ENCODE measurements at places on chromosomes 5 and 9.

GRCh38 chr9:130433168-130433946 is 11.4 kb upstream of the ASS1 start:
- DNase-seq = peak; percentile 19

DNA sequence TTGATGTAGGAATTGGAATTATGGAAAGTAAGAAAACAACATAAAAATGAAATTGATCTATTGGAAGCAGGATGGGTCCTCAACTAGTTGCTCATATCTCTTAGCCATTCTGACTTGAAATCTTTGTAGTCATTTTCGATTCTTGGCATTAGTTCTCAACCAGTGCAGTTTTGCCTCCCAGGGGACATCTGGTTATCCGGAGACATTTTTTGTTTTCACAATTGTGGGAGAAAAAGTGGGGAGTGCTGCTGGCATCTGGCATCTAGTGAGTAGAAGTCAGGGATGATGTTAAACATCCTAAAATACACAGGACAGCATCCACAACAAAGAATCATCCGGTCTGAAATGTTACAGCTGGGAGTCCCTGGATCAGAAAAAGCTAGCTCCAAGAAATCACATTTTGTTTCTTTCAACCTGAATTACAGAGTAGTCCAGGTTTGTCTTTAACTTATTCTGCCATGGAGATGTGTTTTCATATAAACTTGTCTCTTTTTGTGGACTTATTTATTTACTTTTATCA is 74.9 kb downstream of the FBXL7 start:
- DNase-seq = no peak

- DNase-seq = no peak
Measured at GRCh38 chr5:2861605-2862004, 110.1 kb upstream of the IRX2 start.

DNA sequence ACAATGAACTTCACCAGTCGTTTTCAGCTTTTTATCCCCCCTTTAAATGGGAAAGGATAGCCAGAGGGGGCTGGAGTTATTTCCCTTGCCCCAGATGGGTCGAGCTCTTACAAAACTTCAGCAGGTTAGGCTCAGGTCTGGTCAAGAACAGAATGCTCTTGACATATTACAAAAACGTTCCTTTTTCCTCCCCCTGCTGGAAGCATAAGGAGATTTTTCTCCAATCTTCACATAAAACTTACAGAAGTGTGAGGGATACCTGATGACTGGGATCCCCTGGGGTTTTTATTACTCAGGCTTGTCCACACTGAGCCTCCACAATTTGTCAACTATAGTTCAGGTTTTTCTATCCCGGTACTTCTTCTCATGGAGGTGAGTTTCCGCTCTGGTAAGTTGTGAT is 60.8 kb downstream of the CSF2 start:
- no peak for DNase-seq

GRCh38 chr5:96470785-96471184 is 37.7 kb upstream of the PCSK1 start:
- no peak for DNase-seq

DNA sequence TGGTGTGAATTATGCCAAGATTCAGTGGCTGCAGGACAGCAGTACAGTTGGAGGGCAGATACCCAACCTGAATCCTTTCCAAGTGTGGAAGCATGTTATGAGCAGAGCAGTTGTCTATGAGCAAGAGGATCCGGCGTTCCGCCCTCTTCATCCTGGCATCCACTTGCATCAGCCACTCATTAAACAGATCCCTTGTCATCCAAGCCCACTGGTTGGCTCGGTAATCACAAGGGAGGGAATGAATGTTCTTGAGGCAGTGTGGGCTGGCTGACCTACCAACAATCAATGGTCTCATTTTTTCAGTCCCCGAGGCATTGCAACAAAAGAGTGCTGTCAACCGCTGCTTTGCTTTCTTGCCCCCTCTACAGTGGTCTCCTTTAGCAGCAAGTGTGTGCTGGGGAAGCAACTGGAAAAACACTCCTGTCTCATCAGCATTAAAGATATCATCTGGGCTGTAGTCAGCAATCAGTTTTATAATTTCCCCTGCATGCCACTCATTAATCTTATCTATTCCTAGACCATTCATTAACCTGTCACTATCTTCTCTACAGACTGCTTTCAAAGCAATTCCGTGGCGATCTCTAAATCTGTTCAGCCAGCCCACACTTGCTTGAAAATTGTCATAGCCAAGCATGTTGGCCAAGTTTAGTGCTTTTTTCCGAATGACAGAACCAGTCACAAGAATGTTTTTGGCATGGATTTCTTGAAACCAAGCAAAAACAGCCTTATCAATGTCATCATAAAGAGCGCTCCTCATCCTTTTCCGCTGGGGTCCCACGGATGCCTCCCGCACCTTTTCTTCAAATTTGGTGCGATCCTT is 4.9 kb downstream of the TIGD6 start:
- no peak for DNase-seq

DNA sequence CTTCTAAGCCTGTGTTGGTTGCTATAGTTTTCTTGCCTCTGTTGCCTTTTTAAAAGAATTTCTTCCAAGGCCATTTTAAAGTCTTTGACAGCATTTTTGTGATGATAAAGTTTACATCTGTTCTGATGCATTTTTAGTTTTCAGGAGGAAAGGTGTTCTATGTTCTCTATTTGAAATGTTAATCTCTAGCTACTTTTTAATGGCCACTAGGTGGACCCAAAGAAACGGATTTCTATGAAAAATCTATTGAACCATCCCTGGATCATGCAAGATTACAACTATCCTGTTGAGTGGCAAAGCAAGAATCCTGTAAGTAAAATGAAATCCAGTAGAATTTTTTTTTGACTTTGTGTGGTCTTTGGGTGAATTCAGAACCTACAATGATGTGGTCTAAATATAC is 60.2 kb downstream of the MELK start:
- no peak for DNase-seq

DNA sequence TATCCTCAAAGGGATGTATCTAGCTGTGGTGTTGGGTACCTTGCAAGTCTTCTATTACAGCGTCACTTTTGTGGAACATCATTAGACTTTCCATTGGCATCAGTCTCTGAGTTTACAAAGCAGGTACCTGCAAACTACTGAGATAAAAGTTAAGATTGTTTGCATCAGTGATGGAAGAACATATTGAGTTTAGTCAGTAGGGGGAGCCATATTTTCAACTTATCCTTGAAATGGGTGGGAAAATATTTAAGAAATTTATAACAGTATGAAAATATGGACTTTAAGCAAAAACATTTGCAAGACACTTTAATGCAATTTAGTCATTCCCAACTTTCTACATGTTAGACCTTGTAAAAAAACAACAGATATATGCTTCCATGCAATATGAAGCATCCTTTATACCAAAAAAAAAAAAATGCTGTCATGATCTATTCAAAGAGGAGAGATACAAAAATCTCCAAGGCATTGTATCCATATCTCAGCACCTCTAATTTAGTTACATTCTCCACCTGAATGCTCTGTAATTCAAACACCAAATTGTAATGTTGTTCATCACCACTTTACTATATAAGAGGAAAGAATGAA is 98.6 kb upstream of the ADAMTS19 start:
- DNase-seq = no peak

DNA sequence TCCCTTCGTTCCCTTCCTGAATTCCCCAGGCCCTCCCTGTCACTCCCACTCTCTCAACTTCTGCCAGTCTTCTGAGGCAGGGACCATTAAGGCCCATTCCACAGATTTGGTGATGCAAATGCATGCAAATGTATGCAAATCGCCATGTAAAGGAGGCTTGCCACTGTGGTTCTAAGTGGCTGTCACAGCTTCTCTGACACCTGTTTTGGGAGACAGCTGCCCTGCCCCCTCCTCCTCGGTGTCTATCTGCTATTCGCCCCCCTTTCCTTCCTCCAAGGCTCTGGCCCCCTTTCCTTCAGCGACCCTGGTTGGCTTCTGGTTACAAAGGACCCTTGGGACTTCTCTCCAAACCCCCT is 10.5 kb upstream of the ARAP3 start:
- no peak for DNase-seq

DNA sequence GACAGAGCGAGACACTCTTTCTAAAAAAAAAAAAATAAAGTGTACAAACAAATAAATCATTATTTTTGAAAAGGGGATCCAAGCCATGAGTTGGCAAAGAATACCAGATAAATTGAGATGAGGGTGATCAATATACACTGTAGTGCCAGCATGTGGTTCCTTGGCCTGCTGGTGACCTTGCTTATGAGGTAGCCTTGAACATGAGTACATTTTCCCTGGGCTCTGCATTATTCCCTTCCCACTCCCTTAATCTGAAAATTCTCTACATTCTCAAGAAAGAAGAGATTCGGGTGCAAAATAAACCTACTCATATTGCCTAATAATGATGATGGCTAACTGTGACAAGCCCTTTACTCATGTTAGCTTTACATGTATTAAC is 33.3 kb downstream of the SH3RF2 start:
- DNase-seq = no peak

- no peak for DNase-seq
Measured at GRCh38 chr9:79768194-79768593, 196.4 kb downstream of the TLE4 start.

- DNase-seq = no peak
Measured at GRCh38 chr9:1253064-1253979, 203.2 kb downstream of the DMRT2 start.

- peak; percentile 24 for DNase-seq
Measured at GRCh38 chr9:90881648-90882047, 80.0 kb downstream of the SYK start.

DNA sequence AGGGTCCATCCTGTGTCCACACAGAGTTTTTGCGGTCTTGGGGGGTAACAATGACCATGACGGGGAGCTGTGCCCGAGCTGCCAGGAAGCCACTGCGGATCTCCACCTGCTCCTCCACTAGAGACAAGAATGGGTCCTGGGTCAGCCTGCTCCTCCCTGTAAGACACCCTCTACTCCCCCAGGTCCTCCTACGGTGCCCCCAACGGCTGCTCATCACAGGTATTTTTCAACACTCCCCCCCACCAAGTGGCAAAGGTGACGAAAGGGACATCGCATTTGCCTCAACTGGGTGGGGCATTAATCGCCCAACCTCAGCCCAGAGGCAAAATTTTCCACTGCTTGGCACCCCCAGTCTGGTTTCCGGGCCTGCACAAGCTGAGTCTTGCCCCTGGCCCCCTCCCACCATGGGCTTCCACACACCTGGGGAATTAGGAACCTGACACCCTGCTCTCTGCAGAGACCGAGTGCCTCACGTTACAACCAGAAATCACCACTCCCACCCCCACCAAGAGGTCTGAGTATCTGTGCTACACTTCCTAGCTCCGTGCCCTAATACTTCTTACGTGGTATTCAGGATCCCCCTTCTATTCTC is 9.6 kb downstream of the NOL6 start:
- DNase-seq = no peak

DNA sequence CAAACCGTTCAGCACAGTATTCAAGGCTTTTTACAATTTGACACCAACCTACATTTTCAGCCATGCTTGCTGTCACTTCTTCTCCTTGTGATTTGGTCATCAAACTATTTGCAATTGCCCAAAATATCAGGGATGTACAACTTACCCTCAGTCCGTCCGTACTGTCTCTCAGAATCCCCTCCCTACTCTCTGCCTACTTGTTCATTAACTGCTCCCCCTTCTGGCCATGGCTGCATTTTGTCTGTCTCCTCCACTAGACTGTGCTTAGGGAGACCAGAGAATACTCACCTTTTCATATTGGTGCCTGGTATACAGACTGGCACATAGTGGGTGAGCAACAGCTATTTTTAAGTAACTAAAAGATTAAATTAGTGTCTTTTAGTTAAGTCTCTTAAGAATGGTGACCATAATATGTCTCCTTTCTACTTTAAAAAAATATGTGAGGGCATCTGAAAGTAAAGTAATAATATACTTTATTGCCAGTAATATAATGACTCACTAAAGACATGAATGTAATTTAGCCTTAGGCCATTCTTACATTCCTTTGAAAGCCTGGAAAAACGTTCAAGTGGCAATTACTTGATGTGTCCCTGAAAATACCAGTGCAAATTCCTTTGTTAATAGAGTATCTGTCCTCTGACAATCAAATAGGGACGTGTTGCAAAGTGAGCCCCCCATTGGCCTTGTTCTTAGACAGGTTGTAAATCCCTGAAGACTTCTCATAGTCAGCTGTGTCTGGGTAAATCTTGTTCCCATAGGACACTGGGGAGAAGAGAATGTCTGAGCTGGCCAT is 27.8 kb downstream of the PRLR start:
- DNase-seq = peak; percentile 32

DNA sequence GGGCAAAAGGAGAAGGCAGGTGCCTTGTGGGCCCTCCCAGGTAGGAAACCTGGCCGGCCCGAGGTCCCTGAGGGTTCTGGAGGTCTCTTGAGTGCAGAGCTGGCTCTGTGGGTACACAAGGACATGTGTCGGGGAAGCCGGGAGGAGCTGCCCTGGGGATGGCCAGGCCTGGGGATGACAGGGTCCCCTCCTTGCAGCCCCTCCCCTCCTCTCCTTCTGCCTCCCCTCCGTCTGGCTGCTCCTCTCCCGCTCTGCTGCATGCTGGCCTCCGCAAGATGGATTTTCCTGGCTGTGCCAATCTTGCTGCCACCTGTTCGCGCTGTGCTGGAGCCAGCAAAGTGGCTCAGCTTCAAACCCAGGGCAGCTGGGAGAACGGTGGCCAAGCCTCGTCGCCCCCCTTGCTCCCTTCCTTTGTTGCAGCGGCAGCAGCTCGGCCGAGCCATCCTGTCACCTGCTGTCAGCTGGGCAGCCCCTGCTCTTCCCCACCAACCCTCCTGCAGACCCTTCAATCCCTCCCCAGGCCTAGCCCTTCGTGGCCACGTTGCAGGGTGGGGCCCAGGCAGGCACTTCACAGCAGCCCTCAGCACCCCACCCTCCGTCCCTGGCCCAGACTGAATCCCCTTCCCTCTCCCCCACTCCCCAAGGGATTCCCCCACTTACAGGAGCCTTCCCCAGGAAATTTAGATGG is 17.6 kb upstream of the UNC5A start:
- no peak for DNase-seq

DNA sequence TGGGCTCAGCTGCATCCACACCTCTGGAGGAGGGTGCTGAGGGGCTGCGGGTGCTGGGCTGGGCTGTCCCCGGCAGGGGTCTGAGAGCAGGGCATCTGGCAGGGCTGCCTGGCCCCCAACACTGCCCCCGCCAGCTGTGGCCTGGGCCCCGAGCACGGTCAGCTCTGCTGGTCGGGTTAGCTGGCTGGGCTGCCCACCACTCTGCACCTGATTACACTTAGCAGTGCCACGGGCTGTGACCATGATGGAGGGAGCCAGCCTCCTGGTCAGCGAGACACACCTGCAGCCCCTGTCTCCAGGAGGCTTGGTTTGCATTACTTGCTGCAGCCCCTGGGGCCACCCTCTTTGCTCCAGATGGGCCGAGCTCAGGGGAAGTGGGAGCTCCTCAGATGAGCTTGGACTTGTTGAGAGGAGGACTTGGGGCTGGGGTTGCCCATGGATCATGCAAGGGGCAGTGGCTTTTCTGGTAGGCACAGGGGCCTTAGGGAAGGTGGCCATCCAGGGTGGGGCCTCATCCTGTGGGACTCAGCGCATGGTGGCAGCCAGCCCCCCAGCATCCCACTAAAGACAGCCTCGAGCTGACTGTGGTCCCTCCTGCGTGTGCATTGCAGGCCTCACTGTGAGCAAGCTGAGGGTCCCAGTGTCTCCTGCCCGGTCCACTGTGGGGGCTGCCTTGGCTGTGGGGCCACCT is 132.0 kb upstream of the FAM120A start:
- DNase-seq = no peak
